ENCODE measurements at places on chromosomes 6 and 20.

DNA sequence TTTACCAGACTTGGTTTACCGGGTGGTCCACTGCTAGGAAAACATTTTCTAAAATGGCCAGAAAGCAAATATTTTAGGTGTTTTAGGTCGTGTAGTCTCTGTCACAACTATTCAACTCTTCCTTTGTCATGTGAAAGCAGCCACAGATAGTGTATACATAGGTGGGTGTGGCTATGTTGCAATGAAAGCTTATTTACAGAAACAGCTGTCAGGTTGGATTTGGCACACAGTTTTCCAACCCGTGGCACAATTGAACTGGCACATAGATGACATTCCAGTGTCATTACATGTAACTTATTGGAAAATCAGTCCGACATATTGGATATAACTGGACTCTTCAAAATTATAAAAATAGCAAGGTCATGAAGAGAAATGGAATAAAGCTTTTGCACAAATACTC, 68.9 kb upstream of the KCNQ5 start:
- peak; percentile 37 for DNase-seq

- no peak for DNase-seq
These were observed 105.9 kb downstream of the TRERF1 start for GRCh38 chr6:42345696-42346416.

DNA sequence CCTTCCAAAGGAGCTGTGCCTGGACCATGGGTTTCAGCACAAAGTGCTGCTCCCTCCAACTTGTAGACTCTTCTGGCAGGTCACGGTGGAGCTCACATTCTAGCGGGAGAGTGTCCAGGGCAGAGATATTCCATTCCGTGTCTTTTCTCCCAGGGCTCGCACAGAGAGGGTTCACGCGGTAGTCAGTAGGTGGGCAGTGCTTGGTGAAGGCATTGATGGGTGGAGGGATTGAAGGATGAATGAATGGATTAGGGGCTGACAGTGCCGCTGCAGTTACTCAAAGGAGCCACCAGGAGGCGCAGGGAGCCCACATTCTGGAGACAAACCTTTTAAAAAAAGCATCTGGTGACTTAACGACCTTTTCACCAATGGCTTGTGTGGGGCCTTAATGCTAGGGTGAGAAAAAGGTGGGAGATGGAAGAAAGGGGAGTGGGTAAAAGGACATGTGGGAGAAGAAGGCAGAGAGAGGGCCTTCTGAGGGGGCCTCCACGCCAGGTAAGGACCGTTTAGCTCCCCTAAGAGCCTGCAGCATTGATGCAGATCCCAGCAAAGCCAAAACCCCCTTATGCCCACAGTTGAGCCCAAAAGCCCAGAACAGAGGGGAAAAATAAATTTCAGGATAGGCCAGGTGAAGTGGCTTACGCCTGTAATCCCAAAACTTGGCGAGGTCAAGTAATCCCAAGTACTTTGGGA, 17.5 kb upstream of the FAM110A start:
- DNase-seq = peak; percentile 71

GRCh38 chr6:37331047-37331446, 22.7 kb upstream of the RNF8 start:
- DNase-seq = no peak

Measured in body of pancreas (tissue), 4 donors.